ENCODE measurements at places on chromosomes 13 and 19. TPM values are rescaled to one million over a fixed set of nuclear protein-coding genes. Genes with fewer than 3 reads are reported as not detected.

DNA sequence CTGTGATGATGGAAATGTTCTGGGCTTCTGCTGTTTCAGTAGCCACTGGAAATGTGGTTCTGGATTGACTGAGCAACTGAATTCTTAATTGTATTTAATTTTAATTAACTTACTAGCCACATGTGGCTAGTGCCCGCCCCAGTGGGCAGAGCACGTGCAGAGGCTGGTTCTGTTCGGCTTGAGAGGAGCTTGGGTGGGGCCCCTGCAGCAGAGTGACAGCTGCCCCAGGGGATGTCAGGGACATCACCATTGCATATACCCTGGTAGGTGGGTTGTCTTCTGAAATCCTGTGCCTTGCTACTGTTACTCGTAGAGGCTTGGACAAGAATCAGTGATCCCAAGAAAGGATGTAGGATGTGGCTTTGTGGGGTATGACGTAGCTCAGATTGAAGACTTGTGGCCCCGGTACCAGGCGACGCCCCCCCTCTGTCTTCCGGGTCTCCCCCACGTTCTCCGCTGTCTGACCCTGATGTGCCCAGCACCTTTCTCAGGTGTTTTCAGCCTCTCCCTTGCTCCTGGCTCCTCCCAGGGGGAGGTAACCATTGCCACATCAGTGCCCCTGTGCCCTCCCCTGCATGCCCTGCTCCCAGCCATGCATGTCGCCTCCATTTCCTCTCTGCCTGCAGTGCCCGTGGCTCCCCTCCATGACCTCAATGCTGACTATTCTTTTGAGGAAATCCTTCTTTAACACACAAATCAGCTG is 102.6 kb upstream of the RNF113B start:
- H3K36me3 ChIP-seq: no peaks in the 10 kb centered on the region
- no peak for DNase-seq
- no peaks in the 10 kb centered on the region for H3K27me3 ChIP-seq
- H3K4me3 ChIP-seq: no peak overlapping the region
- no peak overlapping the region for H3K27ac ChIP-seq

DNA sequence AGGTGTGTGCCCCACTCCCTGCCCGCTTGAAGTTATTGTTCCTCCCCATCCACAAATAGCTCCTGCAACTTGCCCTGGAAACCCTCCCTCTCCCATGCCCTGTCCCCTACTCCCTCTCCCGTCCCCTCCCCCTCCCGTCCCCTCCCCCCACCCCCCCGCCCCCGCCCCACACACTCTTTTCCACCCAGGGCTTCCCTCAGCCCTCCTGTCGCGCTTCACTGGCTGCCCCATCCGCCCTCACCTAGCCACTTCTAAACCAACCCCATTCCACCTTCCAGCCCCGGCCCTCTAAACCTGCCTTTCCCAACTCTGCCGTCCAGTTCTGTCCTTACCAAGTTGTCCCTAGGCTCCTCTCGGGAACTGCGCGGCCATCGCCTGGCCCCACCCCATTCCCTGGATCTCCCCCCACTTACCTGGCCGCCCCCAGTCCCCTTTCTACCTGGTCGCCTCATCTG is 993 bp downstream of the RGL3 start:
- H3K4me1 ChIP-seq: peaks cover 30% of the 10 kb centered on the region
- H3K27me3 ChIP-seq: peaks cover 6% of the 10 kb centered on the region
- DNase-seq: no peak
- H3K36me3 ChIP-seq: no peaks in the 10 kb centered on the region

DNA sequence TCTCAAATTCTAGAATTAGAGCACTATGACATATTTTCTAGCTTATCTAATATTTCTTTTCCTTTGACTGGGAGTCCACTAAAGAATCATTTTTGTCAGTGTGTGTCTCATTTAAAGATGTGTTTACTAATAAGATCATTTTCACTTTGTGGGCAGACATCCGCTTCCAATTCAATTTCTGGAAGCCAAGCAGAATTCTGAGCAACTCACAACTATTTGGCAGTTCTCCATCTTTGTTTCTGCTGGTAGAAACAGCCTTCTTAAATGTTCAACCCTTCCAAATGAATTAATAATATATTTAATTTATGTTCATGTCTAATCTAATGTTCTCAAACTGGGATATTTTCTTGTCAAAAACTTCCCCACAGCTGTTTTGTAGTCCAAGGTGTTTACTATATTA is 411.8 kb downstream of the KCTD12 start:
- peak overlapping the region; percentile 21 for H3K27ac ChIP-seq
- no peaks in the 10 kb centered on the region for H3K4me1 ChIP-seq
- no peak for DNase-seq
- H3K36me3 ChIP-seq: no peaks in the 10 kb centered on the region
- H3K4me3 ChIP-seq: no peak overlapping the region

GRCh38 chr19:53826876-53827275 is 2.8 kb upstream of the NLRP12 start:
- H3K27me3 ChIP-seq: peaks cover 20% of the 10 kb centered on the region
- no peaks in the 10 kb centered on the region for H3K36me3 ChIP-seq
- no peak for DNase-seq

Gene KIR2DL3
- not detected for total RNA-seq

Gene RNF225
- total RNA-seq: not detected

DNA sequence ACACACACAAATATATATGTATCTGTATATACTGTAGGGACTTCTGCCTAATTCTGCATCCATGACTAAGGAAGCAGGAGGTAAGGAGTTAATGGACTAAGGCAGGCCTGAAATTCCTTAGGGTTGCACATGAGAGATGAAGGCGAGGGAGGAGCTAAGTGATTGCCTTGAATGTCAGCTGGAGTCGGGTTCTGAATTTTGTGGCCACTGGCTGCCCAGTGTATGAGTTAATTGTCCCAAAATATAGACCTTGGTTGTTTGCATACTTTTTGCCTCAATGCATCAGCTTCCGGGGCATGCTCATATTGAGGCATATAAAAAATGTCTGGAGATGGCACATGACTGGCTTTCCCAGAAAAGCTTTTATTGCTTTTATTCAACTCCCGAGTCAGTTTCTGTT is 245.5 kb downstream of the TDRD3 start:
- H3K4me3 ChIP-seq: no peak overlapping the region
- H3K27me3 ChIP-seq: no peaks in the 10 kb centered on the region
- H3K36me3 ChIP-seq: no peaks in the 10 kb centered on the region
- no peaks in the 10 kb centered on the region for H3K4me1 ChIP-seq

Data from heart right ventricle (tissue), 16 donors.